Cardiac muscle cell (in vitro differentiated cells and primary cell): ENCODE measurements at places on chromosomes 1 and 21. TPM values are rescaled to one million over a fixed set of nuclear protein-coding genes. Genes with fewer than 3 reads are reported as not detected.

The TMEM240 gene
- 8.1 and 26.0 TPM in 2 replicates for total RNA-seq

DNA sequence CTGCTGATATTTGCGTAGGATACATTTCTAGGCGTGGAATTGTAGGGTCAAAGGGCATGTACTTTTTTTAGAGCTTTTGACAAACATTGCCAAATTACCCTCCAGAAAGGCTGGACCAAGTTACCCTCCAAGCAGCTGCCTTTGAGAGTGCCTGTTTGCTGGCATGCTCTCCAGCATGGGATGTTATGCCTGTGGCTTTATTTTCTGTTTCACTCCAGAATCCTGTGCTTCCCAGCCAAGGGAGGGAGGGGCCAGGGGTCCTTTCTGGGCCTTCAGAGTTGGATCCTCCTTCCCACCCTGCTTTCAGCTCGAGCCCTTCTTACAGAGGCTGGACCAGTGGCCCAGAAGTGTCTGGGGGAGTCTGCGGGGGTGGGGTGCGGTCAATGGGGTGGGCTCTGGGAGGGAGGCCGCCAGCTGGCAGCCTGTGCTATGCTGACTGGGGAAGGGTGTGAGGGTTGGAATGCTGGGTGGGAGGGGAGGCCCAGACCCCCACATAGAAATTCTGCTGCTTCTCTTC, 81.2 kb downstream of the EPHB2 start:
- H3K27me3 ChIP-seq = no peaks in the 10 kb centered on the region
- H3K36me3 ChIP-seq = no peaks in the 10 kb centered on the region
- H3K4me3 ChIP-seq = no peak overlapping the region
- peaks cover 8% of the 10 kb centered on the region for H3K4me1 ChIP-seq
- no peak overlapping the region for H3K27ac ChIP-seq

The KCNA2 gene
- 0.03 and 0.28 TPM in 2 replicates for total RNA-seq

The RXFP4 gene
- 0.33 TPM in 1 of 2 replicates, not detected in the other for total RNA-seq

The MYCL gene
- 8.1 and 11.1 TPM in 2 replicates for total RNA-seq

The PGLYRP4 gene
- total RNA-seq = not detected in 2 replicates

The CGN gene
- 4.3 and 4.9 TPM in 2 replicates for total RNA-seq

The NECTIN4 gene
- total RNA-seq = not detected in 2 replicates

GRCh38 chr1:48093696-48094528, 96.7 kb upstream of the TRABD2B start:
- no peaks in the 10 kb centered on the region for H3K4me1 ChIP-seq
- no peak overlapping the region for H3K27ac ChIP-seq
- peaks cover 26% of the 10 kb centered on the region for H3K27me3 ChIP-seq
- DNase-seq = peak; percentile 52

DNA sequence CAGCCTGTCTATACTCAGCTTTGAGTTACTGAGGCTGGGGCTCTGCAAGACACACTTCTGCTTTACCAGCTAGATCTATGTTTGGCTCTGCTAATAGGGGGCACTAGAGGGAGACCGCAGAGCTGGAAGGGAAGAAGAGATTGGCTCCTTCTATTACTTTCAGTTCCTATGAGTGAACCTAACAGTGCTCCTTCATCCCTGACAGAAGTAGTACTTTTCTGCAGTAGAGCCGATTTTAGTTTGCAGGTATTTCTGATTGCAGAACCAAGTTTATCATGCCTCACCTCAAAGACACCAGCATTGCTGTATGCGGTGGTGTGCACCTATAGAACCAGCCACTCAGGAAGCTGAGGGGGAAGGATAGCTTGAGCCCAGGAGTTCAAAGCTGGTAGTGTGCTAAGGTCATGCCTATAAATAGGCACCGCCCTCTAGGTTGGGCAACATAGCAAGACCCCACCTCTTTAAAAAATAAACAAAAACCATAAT, 5.7 kb upstream of the ZDHHC18 start:
- no peak overlapping the region for H3K27ac ChIP-seq
- peaks cover 2% of the 10 kb centered on the region for H3K4me1 ChIP-seq
- H3K27me3 ChIP-seq = no peaks in the 10 kb centered on the region

DNA sequence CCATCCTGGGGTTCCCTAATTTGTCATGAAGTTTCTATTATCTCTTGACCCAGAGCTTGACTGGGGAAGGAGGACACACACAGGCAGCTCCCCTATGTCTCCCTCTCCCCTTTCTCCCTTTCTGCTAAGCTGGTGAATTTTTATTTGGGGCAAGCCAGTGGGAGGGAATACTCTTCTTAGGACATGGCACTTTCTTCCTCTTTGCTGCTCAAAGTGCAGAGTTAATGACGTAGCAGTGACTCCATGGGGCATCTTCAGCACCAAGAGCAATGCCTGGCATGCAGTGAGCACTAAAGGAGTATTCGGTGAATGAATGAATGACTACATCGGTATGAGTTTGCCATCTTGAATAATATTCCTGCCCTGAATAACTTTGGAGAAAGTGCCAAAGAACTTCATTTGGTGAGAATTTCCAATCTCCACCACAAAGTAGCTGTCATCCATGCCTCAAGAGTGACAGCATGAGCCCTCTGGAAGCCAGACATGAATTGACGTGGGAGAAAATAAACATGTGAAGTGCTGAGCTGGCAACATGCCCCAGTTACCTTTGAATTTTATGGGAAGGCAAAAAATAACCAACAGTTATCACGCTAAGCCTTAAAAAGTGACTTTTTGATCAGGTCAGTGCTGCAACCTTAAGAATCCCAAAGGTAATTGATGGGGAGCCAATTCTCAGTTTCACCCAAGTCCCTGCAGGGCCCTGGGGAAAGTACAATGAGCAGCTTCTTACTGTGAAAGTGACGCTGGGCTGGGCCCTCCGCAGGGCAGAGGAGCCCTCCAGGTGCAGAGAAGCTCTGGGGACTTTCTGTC, 22.1 kb upstream of the ATF3 start:
- H3K36me3 ChIP-seq = no peaks in the 10 kb centered on the region
- no peak overlapping the region for H3K27ac ChIP-seq
- no peak overlapping the region for H3K4me3 ChIP-seq
- H3K4me1 ChIP-seq = peaks cover 19% of the 10 kb centered on the region
- DNase-seq = no peak

The SPATC1L gene
- total RNA-seq = 45.7 and 58.8 TPM in 2 replicates

DNA sequence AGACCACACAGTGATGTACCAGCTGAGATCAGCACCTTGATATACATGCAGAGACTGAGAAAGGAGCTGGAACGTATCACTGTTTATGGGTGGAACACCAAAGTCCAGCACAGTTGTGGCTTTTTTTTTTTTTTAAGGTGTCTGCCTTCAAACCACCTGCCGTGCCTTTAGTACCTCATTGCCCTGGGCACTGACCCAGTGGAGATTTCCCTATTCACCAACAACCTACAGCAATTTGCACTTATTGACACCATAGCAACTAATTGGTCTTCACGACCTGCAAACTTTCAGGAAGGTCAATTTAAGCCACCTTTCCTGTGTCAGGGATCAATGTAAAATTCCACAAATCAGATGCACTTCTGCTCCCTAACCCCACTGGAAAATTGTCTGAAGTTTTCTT, 181.6 kb upstream of the ADGRL2 start:
- no peaks in the 10 kb centered on the region for H3K4me1 ChIP-seq
- no peak overlapping the region for H3K27ac ChIP-seq
- no peak for DNase-seq

The ASCL5 gene
- total RNA-seq = 0.18 and 0.88 TPM in 2 replicates

The TEX38 gene
- 1.2 TPM in 1 of 2 replicates, not detected in the other for total RNA-seq

DNA sequence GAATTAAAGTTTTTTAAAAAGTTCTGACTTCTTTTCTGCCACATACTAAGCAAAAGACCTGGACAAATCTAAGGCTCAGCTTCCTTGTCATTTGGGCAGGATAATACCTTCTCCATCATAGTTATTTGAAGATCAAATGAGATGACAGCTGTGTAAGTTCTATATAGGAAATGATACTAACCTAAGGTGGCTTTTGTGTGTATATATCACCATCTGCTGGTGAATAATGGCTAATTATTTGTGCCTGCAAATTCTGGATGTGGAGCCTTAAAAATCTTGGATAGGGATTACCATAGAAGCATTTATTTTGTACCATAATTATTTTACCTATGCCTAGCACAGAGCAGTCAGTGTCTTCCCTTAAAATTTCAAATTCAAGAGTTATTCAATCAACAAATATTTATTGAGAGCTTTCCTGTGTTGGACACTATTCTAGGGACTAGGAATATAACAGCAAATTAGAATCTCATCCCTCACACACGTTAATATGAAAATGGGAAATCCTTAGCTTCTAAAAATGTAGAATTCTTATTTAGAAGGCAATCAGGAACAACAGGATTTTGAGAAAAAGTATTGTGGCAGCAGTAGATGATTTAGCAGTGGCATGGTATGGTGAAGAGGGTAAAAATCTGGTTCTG, 89.8 kb downstream of the TMEM200B start:
- no peak overlapping the region for H3K27ac ChIP-seq
- H3K27me3 ChIP-seq = no peaks in the 10 kb centered on the region
- peaks cover 5% of the 10 kb centered on the region for H3K4me1 ChIP-seq
- peak; percentile 67 for DNase-seq
- no peaks in the 10 kb centered on the region for H3K36me3 ChIP-seq

- H3K27me3 ChIP-seq = no peaks in the 10 kb centered on the region
- no peak overlapping the region for H3K4me3 ChIP-seq
- no peak overlapping the region for H3K27ac ChIP-seq
- DNase-seq = no peak
- no peaks in the 10 kb centered on the region for H3K4me1 ChIP-seq
Measured at GRCh38 chr1:11960715-11961114, 19.5 kb upstream of the MFN2 start.

GRCh38 chr1:53306168-53306567, 21.7 kb downstream of the LRP8 start:
- no peaks in the 10 kb centered on the region for H3K36me3 ChIP-seq
- H3K4me1 ChIP-seq = peaks cover 7% of the 10 kb centered on the region
- no peak overlapping the region for H3K4me3 ChIP-seq
- no peak for DNase-seq

GRCh38 chr1:15051882-15052528, 101.5 kb upstream of the TMEM51 start:
- H3K4me1 ChIP-seq = no peaks in the 10 kb centered on the region
- H3K27me3 ChIP-seq = no peaks in the 10 kb centered on the region
- DNase-seq = no peak
- H3K27ac ChIP-seq = no peak overlapping the region

DNA sequence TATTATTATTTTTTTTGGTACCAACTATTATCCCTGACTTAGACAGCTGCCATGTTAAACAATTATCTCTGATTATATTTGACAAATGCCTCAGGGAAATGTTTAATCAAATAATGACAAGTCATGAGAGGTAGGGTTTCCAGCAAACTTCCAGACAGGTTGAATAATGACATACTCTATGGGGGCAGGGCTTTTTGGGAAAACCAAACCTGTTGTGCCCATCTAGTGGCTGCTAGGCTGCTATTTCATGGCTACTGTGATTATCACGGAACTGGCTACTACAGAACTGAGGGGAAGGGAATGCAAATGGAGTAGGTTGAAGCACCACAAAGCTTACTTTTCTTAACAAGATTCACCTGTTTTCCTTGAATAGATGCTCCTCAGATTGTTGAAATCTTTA, 77.6 kb downstream of the DUSP10 start:
- peaks cover 4% of the 10 kb centered on the region for H3K4me1 ChIP-seq
- no peak overlapping the region for H3K27ac ChIP-seq
- no peak for DNase-seq
- H3K36me3 ChIP-seq = no peaks in the 10 kb centered on the region
- no peak overlapping the region for H3K4me3 ChIP-seq

The FCGR2B gene
- not detected in 2 replicates for total RNA-seq

- H3K27me3 ChIP-seq = no peaks in the 10 kb centered on the region
- H3K4me1 ChIP-seq = peaks cover 24% of the 10 kb centered on the region
- DNase-seq = peak; percentile 41
- H3K4me3 ChIP-seq = peak overlapping the region; percentile 77
Measured at GRCh38 chr1:167720965-167721616, 691 bp upstream of the MPZL1 start.

The HFM1 gene
- 6.3 and 8.3 TPM in 2 replicates for total RNA-seq

GRCh38 chr1:173023343-173023742, 27.4 kb downstream of the TNFSF18 start:
- DNase-seq = no peak
- H3K4me3 ChIP-seq = no peak overlapping the region
- no peaks in the 10 kb centered on the region for H3K36me3 ChIP-seq

The SMIM1 gene
- total RNA-seq = 20.9 and 28.4 TPM in 2 replicates

GRCh38 chr1:227563324-227564201, at the start of gene ZNF678:
Gene ZNF678 (plus strand): TSS chr1:227563556. CDS start chr1:227650992, 87,436 bp downstream.
- DNase-seq = peak; percentile 95
- no peaks in the 10 kb centered on the region for H3K36me3 ChIP-seq
- H3K4me1 ChIP-seq = peaks cover 10% of the 10 kb centered on the region
- H3K4me3 ChIP-seq = peak within 1 kb of the TSS; percentile 53
- H3K27me3 ChIP-seq = no peaks in the 10 kb centered on the region
- peak within 1 kb of the TSS; percentile 99 for H3K27ac ChIP-seq

DNA sequence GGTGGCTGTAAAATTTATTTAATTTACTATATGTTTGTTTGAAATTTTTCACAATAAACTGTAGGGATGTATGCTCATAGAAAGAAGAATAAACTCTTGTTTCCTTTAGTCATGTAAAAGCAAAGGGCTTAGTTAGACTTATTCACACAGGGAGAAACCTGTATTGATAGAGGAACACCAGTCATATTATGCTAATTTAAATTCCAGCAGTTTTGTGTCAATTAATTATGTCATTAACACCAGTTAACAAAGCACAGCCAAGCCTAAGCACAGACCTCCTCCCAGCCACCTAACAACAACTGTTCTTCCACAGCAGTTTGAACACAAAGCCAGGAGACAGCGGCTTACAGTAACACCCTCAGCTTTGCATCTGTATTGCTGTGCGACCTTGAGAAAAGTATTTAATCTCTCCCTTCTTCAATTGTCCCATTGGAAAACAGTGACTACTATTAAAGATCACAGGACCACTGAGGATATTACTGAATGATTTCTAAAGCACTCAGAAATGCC, 260.8 kb upstream of the RRP15 start:
- no peaks in the 10 kb centered on the region for H3K27me3 ChIP-seq
- H3K4me3 ChIP-seq = no peak overlapping the region
- no peaks in the 10 kb centered on the region for H3K4me1 ChIP-seq
- H3K36me3 ChIP-seq = no peaks in the 10 kb centered on the region
- no peak overlapping the region for H3K27ac ChIP-seq
- DNase-seq = no peak

DNA sequence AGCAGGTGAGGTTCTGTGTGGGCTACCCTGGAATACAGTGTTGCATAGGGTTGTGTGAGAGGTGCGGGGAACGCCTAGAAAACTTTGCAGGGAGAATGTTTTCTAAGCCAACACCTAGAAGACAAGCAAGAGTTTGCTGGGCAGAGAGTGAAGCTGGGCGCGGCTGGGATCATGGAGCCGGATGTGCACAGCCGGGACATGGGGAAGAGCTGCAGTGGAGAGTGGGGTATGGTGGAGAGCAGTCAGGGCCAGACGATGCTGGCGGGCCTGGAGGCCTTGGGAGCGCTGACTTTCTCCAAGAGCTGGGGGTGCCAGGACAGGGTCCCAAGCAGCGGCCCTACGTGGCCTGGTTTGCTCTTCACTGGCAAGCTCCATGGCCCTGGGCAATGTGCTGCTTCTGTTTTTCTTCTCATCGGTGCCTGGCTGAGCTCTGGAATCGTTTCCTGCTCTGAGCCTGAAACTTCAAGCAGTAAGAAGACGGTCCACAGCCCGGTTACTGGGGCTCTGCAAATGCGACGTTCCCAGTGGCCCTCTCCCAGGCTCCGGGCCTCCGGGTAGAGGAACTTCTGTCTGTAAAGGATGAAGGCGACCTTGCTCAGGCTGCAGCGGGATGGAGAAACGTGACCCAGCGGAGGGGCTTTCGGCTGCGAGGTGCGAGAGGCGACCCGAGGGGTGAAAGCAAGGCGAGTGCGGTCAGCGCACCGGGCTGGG, 51.9 kb upstream of the CD34 start:
- DNase-seq = no peak
- no peak overlapping the region for H3K27ac ChIP-seq
- peaks cover 4% of the 10 kb centered on the region for H3K4me1 ChIP-seq

- H3K4me1 ChIP-seq = peaks cover 23% of the 10 kb centered on the region
- H3K4me3 ChIP-seq = no peak overlapping the region
- DNase-seq = no peak
- no peaks in the 10 kb centered on the region for H3K27me3 ChIP-seq
- H3K27ac ChIP-seq = no peak overlapping the region
Measured at GRCh38 chr1:164630626-164631396, 71.8 kb downstream of the PBX1 start.

The CR1L gene
- not detected in 2 replicates for total RNA-seq
